ENCODE measurements at places on chromosomes 7 and 10.

DNA sequence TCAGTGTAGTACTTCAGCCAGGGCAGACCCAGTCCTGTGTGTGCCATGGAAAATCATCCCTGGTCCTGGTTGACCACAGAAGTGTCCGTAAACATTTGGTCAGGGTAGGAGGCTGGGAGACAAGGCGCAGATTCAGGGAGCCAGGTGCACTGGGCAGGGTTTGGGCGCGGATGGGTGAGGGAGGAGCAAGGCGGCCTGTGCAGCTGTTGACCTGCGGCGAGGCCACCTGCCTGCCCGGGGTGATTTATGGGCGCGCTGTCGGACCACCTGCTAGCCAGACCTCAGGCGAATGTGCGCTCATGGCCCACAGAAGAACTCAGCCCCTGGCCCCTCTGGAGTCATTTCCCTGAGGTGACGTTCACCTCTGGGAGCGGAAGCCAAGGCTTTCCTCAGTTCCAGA, 6.6 kb downstream of the SFRP5 start:
- no peak for DNase-seq

- DNase-seq: peak; percentile 65
These were observed at the start of gene PAOX for GRCh38 chr10:133379152-133379800. Gene PAOX (plus strand): TSS chr10:133379262. CDS start chr10:133379317, 55 bp downstream.

DNA sequence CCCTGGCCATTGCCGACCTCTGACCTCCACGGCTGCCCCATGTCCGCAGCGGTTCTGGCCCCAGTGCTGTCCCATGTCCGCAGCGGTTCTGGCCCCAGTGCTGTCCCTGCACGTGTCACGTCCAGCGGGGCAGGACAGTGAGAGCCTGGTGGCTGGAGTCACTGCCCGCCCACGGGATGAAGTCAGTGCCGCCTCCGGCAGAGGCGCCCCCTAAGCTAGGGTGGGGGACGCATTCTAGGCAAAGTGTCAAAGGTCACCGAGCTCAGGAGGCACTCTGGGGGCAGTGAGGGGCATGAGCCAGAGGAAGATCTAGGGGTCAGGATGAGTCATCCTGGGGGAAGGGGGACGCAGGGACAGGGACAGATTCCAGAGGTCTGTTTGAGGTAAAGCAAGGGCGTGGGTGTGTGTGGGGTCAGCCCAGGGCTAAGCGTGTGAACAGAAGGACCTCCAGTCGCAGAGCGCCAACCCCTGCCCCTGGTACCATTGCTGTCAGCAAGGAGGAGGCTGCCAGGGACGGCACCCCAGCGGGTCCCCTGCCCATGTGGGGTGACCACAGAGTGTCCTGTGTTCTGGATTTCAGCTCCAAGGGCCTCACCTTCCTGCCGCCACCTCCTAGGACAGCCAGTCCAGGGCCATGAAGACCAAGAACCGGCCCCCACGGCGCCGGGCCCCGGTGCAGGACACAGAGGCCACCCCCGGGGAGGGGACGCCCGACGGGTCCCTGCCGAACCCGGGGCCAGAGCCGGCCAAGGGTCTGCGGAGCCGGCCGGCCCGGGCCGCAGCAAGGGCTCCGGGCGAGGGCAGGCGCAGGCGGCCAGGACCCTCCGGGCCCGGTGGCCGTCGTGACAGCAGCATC, 665 bp downstream of the BHLHA15 start:
- no peak for DNase-seq

- no peak for DNase-seq
These were observed 158.8 kb upstream of the ADARB2 start for GRCh38 chr10:1896153-1896552.

DNA sequence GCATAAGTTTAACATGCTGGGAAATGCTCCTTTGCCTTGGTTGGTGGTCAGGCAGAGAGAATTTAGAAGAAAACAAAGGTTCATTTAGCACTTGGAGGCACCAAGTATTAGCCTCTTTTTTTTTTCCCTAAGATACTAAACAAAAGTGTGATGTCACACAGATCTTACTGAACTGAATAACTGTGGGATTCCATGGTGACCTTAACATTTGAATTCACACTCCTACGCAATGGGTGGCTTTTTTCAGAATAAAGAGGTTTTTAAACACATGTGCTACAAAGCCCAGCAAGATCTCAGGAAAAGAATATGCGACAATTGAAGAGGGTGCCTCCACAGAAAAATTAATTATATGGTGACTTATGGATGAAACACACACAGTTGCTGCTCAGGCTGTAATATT, 133.4 kb upstream of the ABCB5 start:
- no peak for DNase-seq

GRCh38 chr7:101816595-101817470, 593 bp upstream of the CUX1 start:
- no peak for DNase-seq

DNA sequence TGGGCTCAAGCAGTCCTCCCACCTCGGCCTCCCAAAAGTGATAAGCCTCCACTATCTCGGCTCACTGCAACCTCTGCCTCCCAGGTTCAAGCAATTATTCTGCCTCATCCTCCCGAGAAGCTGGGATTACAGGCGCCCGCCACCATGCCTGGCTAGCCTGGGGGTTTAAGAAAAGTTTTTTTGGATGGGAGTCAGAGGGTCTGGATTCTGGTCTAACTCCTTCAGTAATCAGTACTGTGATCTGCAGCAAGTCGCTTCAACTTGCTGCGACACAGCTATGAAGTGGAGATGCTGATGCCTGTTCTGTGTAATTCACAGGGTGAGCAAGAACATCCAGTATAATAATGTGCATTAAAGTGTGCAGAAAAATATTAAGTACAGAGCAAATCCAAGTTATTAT, 88.4 kb upstream of the AGBL3 start:
- no peak for DNase-seq

- DNase-seq: no peak
These were observed 49.7 kb downstream of the ZMYND11 start for GRCh38 chr10:184911-185310.

GRCh38 chr7:43570688-43571365, 12.1 kb upstream of the STK17A start:
- no peak for DNase-seq

DNA sequence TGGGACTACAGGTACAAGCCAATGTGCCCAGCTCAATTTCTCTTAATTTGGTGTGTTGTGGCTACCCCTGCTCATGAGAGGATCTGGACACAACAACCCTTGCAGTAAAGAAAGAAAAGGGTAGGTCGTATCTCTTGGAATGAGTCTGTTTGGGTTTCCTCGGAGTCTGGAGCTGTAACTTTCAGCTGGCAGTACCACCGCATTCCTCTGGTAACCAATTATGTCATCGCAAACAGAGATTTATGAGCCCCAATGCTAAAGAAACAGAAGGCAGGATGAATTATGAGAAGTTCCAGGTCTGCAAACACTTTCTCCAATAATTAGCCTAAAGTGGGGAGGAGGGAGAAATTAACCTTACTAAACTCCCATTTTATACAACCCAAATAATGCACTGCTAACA, 186.6 kb upstream of the NRP1 start:
- no peak for DNase-seq

DNA sequence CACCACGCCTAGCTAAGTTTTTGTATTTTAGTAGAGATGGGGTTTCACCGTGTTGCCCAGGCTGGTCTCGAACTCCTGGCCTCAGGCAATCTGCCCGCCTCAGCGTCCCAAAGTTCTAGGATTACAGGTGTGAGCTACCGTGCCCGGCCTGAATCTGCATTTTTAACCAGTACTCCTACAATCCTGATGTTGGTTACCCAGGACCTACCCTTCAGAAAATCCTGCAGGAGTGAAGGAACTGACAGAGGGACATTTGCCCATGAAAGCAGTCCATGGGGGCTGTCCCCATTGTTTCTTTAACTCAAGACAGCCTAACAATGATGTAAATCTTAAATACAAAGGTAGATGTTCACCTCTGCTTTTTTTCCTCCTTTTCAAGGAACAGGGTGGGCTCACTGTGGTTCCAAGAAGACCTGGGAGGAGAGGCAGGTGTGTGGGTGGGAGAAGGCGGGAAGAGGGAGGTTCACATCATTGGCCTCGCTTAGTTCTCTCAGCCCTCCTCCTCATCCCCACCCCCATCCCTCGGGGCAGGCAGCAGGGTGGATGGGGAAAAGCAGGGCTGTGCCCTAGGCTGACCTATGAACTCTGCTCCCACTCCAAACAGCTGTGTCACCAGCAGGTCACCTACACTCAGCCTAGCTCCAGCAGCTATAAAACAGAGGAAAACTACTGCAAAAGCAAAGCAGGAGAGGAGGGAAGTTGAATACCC, 13.5 kb downstream of the LRRC20 start:
- no peak for DNase-seq

- DNase-seq: no peak
These were observed 10.7 kb downstream of the ATOH7 start for GRCh38 chr10:68221196-68221595.

GRCh38 chr10:92697663-92698511, 8.1 kb downstream of the HHEX start:
- DNase-seq: no peak

- no peak for DNase-seq
These were observed 214.0 kb upstream of the TMEM72 start for GRCh38 chr10:44697116-44697515.

DNA sequence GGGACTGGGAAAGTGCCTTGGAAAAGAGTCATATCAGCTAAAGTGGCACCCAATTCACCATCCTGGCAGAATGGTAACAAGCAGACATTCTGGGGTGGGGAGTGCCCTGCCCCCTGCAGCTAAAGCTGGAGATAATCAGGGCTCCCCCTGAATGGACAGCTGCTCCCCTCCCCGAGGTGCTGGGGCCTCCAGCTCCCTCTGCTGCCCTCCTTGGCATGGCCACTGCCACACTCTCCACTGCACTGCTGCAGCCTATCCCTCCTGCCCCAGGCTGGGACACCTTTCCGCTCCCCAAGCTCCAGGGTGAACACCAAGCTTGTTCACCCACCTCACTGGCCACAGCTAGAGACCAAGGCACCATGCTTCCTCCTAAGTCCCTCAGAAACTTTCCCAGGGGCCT, 9.8 kb upstream of the PARD3 start:
- DNase-seq: no peak

- no peak for DNase-seq
These were observed 412.1 kb downstream of the SUGCT start for GRCh38 chr7:40546616-40547501.

- no peak for DNase-seq
These were observed 128.1 kb upstream of the ITGB1 start for GRCh38 chr10:33086100-33086499.

DNA sequence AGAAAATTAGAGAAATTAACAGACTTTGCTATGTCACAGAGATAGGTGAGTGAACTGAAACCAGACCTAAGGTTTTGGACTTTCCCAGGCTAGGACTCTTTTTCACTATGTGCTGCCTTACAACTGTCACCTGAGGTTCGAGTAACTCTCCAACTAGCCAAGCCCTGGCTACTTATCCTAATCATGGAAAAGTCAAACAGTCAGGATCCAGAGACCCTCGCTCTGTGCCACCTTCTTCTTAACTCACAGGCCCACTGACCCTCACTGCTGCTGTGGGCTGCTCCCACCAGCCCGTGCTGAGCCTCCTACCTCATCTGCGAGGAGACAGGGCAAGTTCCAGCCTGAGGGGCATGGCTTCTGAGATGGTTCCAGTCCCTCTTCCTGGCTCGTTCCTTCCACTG, 211.4 kb upstream of the KLF14 start:
- no peak for DNase-seq

DNA sequence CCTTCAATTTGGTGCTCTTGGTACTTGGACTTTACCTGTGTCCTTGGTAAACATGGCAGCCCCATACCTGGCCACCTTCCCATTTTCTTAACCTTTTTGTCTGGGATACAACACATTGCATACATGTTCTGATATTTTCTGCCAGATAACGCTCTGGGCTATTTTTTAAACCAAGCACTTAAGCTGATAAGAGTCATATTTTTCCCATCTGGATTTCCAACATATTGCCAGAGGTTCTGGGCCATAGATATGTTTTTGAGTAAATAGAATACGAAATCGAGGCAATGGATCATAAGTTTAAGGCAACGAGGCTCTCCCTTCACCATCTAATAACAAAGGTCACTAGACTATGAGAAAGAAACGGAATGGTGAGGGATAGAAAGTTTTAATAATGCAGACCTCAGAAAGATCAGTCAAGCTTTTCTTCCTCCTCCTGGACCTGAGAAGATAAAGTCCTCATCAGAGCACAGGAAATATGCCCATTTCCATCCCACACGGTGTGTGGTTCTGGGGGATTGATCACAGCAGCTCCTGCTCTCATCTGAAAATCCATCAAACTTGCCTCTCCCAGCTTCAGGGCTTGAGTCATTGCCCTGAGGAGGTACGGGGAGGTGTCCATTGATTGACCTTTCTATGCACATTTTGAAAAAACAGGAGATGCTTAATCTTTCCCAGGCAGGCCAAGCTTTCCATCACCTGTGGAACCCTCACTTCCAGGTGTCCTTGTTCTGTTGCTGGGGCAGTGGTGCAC, 257.2 kb downstream of the GFRA1 start:
- DNase-seq: no peak

GRCh38 chr10:119191881-119192280, 13.3 kb upstream of the PRDX3 start:
- no peak for DNase-seq

GRCh38 chr10:15841696-15842095, 18.6 kb downstream of the MINDY3 start:
- DNase-seq: no peak

GRCh38 chr7:44977304-44977958, 1.4 kb downstream of the MYO1G start:
- peak; percentile 86 for DNase-seq

DNA sequence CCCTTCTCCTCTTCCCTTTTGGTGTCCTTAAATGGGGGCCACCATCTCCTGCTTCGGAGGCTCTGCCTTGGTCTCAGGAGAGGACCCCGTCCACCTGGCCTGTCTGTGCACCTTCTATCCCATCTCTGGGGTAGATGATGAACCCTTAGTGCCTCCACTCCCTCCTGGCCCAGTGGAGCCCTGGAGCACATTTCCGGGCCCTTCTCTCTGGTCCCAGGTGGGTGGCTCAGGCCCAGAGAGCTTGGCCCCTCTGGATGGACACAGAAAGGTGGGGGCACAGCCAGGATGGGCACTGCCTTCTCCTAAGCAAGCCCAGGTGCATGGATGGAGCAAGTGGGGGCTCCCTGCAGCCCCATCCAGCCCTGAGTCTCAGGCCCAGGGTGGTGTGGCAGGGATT, 121.4 kb upstream of the RET start:
- DNase-seq: no peak

DNA sequence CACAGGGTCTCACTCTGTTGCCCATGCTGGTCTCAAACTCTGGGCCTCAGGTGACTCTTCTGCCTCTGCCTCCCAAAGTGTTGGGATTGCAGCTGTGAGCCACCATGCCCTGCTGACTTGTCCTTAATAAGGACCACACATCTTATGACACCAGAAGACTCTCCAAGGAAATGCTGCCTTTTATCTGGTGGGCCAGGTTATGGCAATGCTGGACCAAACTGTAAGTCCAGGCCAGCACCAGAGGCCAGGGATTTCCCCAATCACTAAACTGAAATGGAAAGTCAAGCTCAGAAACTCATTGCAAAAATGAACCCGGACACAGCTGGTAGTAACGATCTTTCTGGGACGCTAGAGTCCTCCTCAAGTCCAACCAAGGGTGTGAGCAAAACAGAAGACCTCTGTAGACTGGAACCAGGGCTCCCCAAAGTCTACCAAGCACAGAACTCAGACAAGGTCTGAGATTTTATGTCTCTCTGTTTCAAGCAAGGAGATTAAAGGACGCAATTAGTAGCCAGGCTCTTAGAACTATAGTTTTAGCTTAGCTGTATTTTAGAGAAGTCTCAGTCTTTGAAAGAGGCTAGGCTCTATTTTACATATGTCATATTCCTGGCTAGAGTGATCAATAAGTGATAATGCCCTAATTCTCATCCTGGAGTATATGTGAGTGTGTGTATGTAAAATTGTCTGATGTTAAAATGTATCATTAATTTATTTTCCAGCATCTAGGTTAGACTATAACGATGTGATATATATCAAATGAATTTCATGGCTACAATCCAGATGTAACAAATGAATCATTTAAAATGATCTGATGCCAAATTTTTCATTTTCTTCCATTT, 74.0 kb upstream of the ITGB1 start:
- DNase-seq: no peak
